ENCODE measurements at places on chromosomes 3 and 15. TPM values are rescaled to one million over a fixed set of nuclear protein-coding genes. Genes with fewer than 3 reads are reported as not detected.

Gene SCN11A
- 0.04 TPM for total RNA-seq

Gene POTEB
- total RNA-seq: not detected

Gene PCLAF
- 1.6 TPM for total RNA-seq

GRCh38 chr15:67815036-67815592, 10.2 kb upstream of the SKOR1 start:
- H3K27me3 ChIP-seq: peaks cover 21% of the 10 kb centered on the region
- DNase-seq: no peak
- H3K4me1 ChIP-seq: no peaks in the 10 kb centered on the region
- H3K4me3 ChIP-seq: no peak overlapping the region
- H3K36me3 ChIP-seq: no peaks in the 10 kb centered on the region

DNA sequence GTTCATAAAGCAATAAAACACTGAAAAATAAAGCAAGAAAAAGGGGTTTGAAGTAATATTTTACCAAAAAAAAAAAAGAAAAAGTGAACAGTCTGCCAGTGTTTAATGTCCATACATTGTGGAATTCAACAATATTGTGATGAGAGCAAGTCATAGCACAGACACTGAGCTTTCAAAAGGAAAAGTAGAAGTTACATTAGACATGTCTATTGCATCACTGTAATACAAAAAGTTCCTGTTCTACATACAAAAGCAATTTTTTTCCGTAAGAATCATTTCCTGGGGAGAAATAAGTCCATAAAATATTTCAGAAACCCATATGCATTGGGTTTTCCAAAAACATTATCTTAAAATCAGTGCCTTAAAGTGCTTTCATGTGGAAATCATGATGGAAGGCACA, 11.8 kb upstream of the HDC start:
- H3K4me3 ChIP-seq: no peak overlapping the region
- no peaks in the 10 kb centered on the region for H3K4me1 ChIP-seq
- H3K27ac ChIP-seq: no peak overlapping the region
- no peaks in the 10 kb centered on the region for H3K27me3 ChIP-seq

DNA sequence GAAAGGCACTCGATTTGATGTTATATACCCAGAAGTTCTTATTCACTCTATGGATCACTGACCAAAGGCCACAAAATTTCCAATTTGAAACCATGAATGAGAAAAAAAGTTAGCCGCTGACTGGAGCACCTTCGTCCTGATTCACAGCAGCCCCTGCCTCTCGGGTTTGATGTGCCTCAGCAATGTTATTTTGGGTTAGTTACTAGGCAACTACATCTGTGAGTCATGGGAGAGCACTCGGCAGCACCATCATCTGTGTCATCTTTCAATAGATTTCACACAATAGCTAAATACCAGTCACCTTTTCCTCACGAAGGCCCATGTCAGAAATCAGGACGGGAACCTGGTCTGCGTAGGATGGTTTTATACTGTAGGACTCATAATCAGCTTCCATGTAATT, 269.2 kb downstream of the ZBBX start:
- no peaks in the 10 kb centered on the region for H3K27me3 ChIP-seq
- DNase-seq: no peak
- no peak overlapping the region for H3K27ac ChIP-seq
- H3K36me3 ChIP-seq: no peaks in the 10 kb centered on the region

GRCh38 chr3:128260275-128260674, 107.0 kb downstream of the EEFSEC start:
- no peak overlapping the region for H3K4me3 ChIP-seq
- no peak for DNase-seq
- peaks cover 6% of the 10 kb centered on the region for H3K36me3 ChIP-seq

- H3K36me3 ChIP-seq: no peaks in the 10 kb centered on the region
- no peak overlapping the region for H3K27ac ChIP-seq
- no peak for DNase-seq
- no peaks in the 10 kb centered on the region for H3K27me3 ChIP-seq
- no peak overlapping the region for H3K4me3 ChIP-seq
Measured at GRCh38 chr3:55267206-55267930, 219.7 kb downstream of the WNT5A start.

DNA sequence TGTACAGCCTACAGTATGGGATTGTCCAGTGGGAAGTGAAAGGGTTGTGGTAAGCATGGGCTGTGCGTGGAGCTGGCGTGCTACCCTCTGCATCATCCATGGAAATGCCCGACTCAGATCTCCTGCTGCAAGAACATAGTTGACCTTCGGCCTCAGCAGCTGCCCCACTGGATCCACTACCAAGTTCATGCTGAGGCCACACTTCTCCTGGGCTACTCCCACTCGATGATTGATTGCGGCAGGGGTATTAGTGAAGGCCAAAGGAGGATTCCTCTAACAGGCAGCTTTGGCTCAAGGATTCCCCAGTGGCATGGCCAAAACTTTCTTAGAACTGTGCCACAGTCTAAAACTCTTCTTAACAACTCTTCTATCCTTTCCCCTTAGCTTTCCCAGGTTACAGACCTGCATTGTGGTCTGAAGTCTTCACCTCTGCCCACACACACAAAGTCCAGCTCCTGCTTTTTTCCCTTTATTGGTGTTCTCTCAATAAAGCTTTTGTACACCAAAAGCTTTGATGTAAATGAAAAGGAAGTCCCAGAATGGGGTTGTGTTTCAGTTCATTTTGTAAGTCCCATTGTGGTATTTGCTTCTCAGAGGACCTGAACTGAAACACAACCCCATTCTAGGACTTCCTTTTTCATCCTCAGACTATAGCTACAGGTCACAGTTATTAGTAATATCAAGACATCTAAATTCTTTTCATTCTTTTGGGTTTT, 4.9 kb upstream of the TBC1D5 start:
- no peak overlapping the region for H3K27ac ChIP-seq
- no peak for DNase-seq
- H3K4me3 ChIP-seq: no peak overlapping the region
- H3K27me3 ChIP-seq: no peaks in the 10 kb centered on the region
- no peaks in the 10 kb centered on the region for H3K36me3 ChIP-seq

DNA sequence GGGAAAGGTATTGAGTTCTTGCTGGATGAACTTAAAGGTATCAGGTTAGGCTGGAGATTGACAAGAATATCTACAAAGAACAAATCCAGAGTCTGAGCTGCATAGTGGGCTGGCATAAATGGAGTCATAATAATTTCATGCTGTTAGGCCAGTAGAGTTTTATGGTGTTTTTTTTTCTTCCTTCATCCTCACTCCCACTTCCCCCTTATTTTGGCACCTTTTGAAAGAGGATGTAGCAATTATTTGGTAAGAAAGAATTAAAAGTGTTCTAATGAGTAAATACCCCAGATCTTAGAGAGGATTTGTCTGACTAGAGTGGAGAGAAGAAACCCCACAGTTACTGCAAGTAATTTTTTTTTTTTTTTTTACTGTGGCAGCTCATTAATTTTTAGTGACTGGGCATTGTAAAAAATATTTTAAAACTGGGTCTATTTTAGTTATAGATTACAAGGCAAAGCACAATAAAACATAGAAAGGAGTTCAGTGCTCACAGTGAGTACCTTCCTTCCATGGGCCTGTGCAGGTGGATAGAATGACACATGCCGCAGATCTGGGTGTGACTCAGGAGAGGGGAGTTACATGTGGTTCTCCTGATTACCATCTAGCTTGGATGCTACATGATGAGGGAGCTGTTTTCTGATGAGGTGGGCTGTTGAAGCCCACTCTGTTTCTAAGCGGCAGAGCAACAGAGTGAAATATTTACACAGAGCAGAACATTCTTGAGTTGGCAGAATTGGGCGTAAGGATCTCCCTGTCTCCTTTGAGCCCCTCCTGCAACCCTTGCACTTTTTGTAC, 5.3 kb downstream of the EDEM1 start:
- no peak overlapping the region for H3K4me3 ChIP-seq
- H3K27ac ChIP-seq: peak overlapping the region; percentile 79
- peaks cover 58% of the 10 kb centered on the region for H3K4me1 ChIP-seq
- DNase-seq: no peak
- no peaks in the 10 kb centered on the region for H3K27me3 ChIP-seq
- H3K36me3 ChIP-seq: no peaks in the 10 kb centered on the region
